ENCODE measurements at places on chromosomes 4 and X.

- peak; percentile 13 for DNase-seq
Observed at GRCh38 chrX:154979629-154980028, 42.9 kb downstream of the F8 start.

DNA sequence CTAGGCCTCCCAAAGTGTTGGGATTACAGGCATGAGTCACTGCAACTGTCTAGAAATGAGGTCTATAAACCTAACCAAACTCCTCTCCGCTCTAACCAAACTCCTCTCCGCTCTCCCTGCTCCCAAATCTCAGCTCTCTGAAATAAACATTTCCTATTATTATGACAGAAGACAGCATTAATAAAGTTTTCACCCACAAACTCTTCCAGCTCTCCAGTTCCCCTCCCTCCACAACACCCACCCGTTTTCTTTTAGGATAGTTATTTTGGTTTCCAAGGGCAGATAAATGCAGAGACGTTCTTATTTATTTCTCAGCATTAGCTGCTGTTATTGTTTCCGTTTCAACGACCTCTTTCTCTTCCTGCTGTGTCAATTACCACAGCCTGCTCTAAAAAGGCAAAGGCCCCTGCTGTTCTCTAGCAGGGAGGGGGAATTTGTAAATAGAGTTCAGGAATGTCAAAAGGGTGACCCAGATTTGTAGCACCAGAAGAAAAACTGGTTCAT is 13.3 kb upstream of the SCD5 start:
- no peak for DNase-seq

DNA sequence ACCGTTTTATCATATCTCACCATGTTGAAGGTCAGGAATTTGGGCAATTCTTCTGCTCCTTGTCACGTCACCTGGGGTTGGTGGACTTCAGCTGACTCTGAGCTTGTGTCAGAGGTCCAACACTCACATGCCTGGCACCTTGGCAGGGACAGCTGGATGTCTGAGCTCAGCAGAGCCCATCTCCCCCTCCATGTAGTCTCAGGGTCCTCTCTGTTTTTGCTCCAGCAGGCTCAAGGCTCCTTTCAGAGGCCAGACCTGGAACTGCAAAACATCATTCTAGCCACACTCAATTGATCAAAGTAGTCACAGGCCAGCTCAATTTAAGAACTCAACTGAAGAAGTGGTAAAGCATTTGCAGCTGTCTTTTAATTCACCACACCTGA is 45.4 kb downstream of the EDNRA start:
- no peak for DNase-seq

DNA sequence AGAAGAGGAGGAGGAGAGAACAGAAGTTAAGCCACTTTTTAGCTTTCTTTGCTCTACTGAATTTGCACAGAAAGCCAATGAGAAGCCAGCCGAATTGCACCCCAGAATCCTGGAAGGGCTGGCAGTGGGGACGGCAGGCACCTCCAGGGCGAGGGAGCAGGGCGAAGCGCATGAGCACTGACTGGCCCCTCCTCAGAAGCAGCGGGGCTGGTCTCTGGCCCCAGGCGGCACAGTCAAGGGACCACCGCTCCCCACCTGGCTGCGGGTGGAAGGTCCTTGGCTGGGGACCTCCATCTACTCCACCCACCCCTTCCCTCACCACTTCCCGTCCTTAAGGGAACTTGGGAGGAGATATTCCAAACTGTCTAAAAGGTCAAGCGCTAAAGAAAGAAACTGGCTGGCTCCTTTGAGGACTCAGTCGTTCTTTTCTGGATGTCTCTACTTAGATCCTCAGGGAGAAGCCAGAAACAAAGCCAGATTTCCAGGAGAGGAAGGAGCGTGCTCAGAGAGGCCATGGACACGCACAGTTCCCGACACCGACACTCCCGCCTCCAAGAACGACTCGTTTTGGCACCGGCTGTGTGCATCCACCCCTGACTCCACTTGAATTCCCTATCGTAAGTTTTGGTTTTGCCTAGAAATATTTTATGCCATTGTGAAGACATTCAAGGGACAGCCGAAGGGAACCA is 59.5 kb upstream of the CRMP1 start:
- DNase-seq, result no peak

DNA sequence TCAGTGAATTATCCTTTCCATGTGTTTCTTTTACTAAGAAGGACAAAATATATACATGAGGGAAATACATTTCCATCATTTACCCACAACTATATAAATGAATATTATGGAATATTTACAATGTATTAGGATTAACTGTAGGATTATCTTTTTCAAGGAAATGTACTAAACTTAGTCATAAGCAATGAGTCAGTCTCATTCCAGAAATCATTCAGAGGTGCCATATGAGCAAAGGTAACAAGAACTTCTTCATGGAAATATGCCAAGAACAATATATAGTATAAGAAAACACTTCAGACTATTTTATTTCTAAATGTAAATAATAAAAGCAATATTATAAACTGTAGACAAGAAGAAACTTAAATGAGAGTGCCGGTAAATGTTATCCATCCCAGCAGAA is 67.1 kb downstream of the USP38 start:
- no peak for DNase-seq
